Stimulated activated CD4-positive, alpha-beta T cell treated with anti-CD3 and anti-CD28 coated beads, Interleukin-4, amount 100 ng/mL, for 1 hour (primary cell): ENCODE measurements at places on chromosomes 11 and 22.

DNA sequence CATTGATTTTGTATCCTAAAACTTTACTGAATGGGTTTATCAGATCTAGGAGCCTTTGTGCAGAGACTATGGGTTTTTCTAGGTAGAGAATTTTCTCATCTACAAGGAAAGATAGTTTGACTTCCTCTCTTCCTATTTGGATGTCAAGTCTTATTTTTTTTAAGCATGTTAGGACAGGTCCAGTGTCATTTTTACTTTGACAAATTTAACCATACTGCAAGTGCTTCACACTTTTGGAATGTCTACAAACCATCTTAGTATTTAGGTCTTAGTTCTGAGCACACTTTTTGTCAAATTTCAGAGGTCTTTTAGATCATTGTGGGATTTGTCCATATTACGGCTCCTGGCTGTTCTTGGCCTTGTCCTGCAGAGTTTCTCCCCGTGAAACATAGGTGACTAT, 715.2 kb upstream of the RAG2 start:
- DNase-seq, result no peak

DNA sequence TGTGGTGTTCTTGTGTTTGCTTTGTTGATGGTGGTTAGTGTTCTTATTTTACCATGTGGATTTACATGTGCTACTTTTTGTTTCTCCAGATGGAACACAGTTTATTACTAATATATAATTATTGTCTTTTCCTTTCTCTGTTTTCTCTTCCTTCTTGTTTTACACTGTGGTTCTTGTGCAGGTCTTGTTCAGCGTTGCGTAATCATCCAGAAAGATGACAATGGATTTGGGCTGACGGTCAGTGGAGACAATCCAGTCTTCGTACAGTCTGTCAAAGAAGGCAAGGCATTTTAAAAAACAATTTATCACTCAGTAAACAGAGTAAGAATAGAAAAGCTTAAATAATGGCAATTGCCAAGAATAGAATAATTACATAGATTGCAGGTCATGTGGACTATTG, 84.4 kb downstream of the ARHGEF12 start:
- DNase-seq, result no peak

- DNase-seq, result no peak
Observed at GRCh38 chr11:64409278-64409677, 50.3 kb downstream of the RPS6KA4 start.

DNA sequence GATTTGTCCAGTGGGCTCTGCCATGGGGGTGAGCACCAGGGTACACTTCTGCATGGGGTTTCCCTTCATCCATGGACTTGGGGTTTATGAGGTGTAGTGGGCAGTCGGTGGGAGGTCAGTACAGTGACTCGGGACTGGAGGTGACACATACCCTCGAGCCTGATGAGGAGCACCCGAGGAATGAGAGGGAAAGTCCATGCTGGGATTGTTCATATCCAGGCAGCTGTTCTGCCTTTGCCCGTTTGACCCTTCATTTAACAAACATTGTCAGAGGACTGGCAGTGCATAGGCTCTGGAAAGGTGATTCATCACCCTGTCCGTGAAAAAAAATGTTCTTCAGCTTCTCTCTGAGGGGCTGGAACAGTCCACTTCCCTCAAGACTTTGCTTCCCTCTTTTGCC, 2.7 kb downstream of the NAV2 start:
- no peak for DNase-seq

DNA sequence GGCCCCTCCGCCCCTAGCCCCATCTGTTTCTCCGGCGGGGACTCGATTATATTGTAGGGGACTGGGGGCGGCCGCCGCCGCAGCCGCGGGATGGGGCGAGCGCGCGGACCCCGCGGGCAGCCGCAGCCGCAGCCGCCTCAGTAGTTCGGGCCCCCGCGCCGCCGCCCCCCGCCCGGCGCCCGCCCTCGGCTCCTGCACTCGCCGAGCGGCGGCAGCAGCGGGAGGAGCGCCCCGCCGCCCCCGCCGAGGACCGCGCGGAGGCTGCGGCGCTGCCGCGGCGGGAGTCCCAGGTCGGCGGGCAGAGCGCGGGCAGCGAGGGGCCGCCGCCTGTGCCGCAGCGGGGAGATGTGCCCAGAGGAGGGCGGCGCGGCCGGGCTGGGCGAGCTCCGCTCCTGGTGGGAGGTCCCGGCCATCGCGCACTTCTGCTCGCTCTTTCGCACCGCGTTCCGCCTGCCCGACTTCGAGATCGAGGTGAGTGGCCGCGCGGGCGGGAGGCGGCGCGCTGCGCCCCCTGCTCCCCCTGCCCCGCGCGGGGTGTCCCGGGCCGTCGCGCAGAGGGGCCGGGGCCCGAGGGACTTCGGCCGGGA, at the start of gene CECR2:
Gene CECR2, plus strand, starts transcription at position 22 of the 587 bp plus-strand sequence. Its CDS starts 324 bp downstream, at position 346.
- DNase-seq, result peak; percentile 31

GRCh38 chr11:50182486-50182885, 149.8 kb downstream of the OR4C45 start:
- no peak for DNase-seq

GRCh38 chr22:43821606-43822425, 9.7 kb upstream of the EFCAB6 start:
- DNase-seq, result no peak

DNA sequence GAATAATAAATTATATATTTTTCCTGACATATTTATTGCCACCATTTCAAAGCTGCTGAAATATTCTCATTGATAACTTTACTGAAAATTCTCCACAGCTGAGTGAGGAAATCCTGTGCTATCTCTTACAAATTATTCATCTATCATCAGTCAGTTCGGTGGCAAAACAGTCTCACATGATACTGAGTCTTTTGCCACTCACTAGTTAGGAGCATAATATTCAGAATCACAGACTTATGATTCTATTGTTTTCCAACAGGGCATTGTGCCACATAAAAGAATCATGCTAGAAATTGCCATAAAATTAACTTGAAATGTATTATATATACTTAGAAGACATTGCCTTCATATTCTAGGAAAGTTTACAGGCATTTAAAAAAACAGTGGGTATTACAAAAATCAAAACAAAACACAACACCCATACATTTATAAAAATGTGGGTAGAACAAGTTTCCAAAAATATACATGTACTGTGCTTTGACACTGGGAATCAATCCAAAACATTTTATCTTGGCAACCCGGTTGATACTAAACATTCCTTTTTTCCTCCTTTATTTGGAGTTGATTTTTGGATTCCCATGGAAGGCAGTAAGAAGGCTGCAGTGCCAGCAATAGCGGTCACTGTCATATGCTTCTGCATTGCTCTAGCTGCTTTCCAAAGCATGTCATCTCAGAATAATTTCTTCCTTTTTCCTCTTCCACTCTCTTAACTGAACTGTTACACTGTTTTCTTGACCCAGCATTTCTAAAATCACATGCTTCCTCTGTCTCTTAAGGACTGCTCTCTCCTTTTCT, 42.5 kb downstream of the ATG16L2 start:
- DNase-seq, result no peak

DNA sequence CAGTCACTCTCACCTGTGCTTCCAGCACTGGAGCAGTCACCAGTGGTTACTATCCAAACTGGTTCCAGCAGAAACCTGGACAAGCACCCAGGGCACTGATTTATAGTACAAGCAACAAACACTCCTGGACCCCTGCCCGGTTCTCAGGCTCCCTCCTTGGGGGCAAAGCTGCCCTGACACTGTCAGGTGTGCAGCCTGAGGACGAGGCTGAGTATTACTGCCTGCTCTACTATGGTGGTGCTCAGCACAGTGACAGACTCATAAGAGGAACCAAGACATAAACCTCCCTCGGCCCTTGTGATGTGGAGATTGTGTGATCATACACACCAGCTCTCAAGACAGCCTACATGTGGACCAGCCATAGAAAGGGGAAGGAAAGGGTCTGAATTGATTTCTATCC, 113.3 kb downstream of the ZNF280B start:
- DNase-seq, result no peak

DNA sequence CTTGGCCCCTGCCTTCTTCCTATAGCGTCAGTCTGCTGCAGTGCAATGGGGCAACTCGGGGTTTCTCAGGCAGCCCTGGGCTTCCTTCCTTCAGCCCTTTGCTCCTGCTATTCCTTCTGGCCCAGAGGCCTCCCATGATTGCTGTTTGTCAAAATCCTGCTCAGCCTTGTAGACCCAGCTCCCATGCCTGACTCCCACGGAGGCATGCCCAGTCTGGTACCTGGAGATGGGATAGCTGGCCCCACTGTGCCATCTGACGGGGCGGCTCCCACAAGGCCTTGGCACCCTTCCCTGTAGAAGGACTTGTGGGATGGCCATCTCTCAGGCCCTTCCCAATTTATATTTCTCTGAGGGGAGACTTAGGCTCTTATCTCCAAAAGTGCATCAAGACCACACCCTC, 590 bp upstream of the CD6 start:
- DNase-seq, result no peak

GRCh38 chr11:83069441-83070043, 2.2 kb downstream of the RAB30 start:
- DNase-seq, result no peak

DNA sequence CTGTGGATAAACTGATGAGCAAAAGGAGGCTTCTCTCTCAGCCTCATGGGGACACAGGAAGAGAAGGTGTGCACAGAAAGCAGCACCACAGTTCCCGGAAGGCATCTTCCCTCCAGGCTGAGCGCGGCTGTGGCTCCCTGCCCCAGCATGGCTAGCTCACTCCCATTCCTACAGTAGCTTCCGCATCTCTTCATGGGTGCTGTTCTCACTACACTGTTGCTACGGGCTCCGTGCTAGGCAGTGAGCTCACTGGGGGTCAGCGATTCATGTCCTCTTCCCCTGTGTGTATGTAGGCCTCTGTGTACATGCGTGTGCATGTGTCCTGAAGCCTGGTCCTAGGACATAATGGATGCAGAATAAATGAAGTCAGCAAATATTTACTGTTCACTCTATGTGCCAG, 64.3 kb downstream of the MICAL3 start:
- no peak for DNase-seq

GRCh38 chr11:85626496-85626895, 648 bp downstream of the DLG2 start:
- DNase-seq, result no peak

GRCh38 chr11:130652671-130653335, 204.4 kb downstream of the ADAMTS15 start:
- no peak for DNase-seq

DNA sequence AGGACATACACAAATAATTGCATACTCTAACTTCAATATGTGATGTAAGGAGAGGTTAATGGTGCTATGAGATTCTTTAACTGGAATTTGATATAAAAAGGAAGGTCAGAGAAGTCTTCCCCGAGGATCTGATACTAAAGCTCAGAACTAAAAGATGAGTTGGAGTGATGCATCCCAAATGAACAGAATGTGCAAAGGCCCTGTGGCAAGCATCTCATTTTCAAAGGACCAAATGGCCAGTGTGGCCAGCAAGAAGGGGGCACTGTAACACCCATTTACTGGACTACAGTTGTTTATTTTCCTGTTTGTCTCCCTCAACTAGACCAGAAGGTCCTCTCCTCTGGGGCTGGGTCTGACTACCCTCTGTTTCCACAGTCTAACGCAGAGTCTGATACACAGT, 114.9 kb upstream of the ASPHD2 start:
- no peak for DNase-seq

- DNase-seq, result no peak
Observed at GRCh38 chr11:118596224-118597146, 10.9 kb upstream of the PHLDB1 start.

DNA sequence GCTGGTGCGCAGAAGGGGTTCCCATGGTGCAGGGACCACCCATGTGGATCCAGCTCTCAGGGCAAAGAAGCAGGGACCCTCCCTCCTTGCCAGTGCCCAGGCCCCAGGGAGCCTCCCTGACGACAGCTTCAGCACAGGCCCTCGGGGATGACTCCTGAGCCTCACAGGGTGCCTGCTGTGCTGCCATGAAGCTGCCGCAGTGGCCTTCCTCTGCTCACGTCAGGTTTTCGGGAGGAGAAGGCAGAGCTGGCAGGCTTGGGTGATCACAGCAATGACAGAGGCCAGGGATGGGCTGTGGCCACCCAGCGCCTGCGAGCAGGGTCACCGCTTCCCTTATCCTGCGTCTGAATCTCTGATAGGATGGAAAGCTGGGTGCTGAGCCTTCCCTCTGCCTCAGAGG, 276.2 kb downstream of the BRD1 start:
- DNase-seq, result no peak

DNA sequence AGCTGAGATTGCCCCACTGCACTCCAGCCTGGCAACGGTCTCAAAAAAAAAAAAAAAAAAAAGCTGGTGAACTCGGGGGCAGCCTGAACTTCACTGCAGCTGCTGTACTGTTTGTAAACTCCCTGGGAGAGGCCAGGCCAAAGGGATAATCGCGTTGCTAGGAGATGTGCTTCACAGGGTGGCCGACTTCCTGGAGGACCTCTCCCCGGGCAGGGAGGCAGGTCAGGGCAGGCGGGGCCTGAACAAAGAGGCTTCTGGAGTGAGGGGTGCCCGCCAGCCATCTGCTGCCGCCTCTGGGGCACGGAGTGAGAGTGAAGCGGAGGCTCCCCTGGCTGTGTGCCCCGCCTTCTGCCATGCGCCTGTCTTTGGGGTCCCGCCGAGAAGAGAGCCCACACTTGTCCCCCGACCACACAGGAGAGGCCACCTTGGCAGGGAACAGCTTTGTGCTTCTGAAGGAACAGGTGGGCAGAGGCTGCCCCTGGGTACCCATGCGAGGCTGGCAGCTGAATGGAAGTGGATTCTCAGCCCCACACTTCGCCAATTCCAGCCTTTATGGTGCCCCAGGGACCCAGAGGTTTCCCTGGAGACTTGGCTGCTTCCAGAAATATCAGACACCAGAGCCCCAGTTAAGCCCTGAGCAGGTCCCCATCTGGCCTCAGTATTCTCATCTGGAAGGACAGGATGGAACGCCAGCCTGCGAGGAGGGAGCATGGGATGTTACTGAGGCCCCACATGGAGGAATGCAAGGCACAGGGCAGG, 29.6 kb downstream of the TMEM184B start:
- no peak for DNase-seq

DNA sequence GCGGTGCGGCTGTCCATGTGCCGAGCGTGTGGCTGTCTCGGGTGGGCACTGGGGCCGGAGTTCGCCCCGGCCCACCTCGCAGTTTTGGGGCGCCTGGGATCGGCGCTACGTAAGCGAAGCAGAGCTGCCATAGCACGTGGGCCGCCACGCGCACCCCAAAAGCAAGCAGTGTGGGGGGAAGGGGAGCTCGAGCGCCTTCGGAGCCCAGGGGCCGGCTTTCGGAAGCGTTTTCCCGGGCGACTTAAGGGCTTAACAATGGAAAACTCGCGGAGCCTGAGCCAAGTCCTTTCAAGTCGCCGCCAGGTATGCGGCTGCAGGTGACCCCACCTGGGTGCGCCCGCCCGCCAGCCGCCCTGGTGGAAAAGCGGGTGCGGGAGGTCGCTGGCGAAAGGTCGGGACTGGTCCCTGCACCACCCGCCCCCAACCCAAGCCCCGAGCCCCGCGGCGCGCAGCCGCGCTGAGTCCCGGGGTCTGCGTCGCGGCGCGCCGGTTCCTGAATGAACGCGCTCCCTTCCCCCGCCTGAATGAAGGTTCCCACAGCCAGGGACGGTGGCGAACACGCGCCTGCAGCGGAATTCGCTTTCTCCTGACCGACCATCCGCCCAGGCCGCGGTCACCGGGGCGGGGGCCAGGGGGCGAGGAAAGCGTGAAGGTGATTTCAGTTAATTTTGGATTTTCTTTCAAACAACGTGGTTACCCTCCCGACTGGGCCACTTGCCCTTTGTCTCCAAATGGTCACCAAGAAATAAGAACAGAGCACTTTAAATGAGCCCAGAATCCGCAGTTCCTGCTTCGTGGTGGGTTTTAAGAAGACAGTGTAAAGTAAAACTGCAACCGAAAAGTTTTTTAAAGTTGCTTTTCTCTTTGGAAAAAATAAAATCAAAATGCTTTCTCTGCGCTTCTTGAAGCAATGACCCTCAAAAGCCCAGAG, 2.8 kb upstream of the CCND1 start:
- no peak for DNase-seq

- DNase-seq, result no peak
Observed at GRCh38 chr11:74427384-74427886, 29.2 kb upstream of the PGM2L1 start.
